ENCODE measurements at places on chromosomes 5 and 9.
A peak's percentile ranks its signal among the peaks of the same experiment; 100 is the strongest.

DNA sequence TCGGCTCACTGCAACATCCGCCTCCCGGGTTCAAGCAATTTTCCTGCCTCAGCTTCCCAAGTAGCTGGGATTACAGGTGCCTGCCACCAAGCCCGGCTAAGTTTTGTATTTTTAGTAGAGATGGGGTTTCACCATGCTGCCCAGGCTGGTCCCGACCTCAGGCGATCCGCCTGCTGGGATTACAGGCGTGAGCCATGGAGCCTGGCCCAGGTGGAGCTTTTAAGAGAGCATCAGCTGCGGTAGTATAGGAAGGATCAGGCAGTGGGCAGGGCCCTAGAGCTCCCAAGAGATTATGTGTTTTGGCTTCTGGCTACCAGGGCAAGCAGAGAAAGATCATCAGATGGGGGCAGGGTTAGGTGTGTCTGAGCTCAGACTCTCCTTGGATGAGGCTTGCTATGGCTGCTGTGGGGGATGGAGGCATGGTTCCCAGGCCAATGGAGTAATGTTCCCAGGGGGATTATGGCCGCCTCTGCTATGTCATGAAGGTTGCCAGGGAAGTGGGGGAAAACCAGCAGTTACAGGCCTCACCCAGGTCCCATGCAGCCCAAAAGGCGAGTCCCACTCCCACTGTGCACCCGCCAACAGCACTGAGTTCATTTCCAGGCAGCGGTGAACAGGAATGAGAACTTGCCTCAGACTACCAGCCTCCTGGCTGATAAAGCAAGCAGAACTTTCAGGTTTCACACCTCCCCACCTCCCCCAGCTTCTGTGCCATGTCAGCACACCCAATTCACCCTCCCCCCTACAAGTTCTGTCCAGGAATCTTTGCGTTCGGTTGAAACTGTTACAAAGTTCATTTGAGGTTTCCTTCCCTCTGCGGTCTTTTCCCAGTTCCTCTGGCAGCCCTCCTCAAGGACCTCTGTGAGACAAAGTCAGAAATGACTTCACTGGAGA lies 507.6 kb downstream of the SPATA31D1 start:
- DNase-seq: no peak

- no peak for DNase-seq
Observed at GRCh38 chr9:8221462-8221861, 421.9 kb upstream of the DMAC1 start.

DNA sequence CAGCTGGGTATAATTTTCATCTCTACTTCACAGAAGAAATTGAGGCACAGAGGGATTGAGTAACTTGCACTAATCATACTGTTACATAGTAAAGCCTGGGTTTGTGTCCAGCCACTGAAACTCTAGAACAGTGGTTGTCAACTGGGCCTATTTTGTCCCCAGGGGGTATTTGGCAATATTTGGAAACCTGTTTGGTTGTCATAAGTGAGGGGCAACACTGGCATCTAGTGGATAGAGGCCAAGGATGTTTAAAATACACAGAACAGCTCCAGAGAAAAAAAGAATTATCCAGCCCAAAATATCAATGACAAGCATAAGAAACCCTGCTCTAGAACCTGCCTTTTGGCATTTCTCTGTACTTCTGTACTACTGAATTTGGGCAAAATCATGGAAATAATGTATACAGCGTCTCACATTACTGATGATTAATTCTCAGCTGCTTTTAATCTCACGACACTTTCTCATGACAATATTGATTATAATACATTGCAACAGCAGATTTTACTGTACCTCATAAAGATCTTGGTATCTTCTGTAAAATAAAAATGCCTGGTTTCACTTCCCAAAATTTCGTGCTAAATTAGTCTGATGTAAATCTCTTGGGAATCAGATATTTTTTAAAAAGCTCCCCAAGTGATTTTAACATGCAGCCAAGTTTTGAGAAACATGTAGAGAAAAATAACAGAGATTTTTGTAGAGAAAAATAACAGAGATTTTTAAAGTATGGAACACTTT lies 112.7 kb downstream of the RORB start:
- DNase-seq: no peak

GRCh38 chr9:1676771-1677170 lies 338.4 kb upstream of the SMARCA2 start:
- DNase-seq: no peak

DNA sequence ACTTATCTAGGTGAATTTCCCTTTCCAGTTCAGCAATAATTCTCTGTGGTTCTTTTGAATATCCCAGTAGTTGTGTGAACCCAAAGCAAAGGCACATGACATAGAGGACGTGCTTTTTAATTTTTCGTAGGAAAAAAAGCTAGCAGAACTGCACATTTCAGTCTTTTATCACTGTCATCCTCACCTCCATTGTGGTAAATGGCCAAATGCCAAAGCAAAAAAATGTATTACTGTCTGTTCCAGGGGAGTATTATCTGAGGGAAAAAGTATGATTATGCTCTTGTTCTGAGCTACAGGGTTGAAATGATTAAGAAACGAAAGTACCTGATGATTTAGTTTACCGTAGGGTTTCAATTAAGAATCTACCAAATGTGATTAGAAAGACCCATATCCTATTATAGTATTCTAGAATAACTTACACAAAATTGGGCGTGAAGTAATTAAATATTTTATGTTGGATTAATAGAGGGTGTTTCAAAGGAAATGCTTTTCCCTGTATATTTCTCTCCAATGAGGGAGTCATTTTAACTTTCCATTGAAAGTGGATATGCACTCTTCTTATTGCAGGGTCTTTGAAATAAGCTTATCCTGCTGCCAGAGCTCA lies 62.7 kb downstream of the CAVIN4 start:
- no peak for DNase-seq

DNA sequence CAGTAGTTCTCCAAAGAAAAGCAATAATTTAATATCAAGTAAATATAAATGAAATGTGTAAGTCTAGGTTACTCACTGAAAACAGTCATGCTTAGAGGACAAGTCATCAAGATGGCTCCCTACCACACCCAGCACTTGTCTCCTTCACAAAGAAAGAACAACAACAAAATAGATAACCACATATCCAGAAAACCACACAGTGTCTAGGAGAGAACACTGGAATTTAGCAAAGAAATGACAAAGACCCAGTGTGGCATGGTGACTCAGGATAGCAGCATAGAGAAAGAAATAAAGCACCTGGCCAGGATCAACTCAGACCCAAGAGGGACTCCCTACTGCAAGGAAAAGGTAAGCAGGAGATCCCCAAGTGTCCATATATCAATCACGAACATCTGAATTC lies 356.2 kb downstream of the TMEM161B start:
- DNase-seq: no peak

- DNase-seq: no peak
Observed at GRCh38 chr9:72721067-72721466, 199.7 kb downstream of the TMC1 start.

GRCh38 chr5:165161204-165161603 lies 1655.8 kb downstream of the MAT2B start:
- no peak for DNase-seq

DNA sequence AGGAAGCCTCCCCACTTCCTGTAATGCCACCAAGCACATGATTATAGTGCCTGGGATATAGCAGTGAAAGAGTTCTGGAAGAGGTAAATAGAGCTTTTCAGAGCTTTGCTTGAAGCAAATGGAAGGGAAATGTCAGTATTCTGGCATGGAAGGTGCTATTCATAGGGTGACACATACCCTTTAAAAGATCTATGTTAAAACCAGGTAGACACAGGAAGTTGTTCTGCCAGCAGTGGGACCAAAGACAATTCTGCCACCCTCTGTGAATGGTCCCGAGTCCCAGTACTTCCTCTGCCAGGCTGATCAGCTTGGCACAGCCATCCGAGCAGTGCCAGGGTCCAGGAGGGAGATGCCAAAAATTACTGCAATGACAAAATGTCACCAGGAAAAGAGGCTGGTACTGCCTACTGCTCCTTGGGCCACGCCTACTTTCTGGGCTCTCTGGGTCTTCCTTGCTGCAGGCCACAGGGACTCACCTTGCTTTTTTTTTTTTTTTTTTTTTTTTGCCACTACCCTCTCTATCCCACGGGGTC lies 26.7 kb downstream of the GARNL3 start:
- DNase-seq: no peak

DNA sequence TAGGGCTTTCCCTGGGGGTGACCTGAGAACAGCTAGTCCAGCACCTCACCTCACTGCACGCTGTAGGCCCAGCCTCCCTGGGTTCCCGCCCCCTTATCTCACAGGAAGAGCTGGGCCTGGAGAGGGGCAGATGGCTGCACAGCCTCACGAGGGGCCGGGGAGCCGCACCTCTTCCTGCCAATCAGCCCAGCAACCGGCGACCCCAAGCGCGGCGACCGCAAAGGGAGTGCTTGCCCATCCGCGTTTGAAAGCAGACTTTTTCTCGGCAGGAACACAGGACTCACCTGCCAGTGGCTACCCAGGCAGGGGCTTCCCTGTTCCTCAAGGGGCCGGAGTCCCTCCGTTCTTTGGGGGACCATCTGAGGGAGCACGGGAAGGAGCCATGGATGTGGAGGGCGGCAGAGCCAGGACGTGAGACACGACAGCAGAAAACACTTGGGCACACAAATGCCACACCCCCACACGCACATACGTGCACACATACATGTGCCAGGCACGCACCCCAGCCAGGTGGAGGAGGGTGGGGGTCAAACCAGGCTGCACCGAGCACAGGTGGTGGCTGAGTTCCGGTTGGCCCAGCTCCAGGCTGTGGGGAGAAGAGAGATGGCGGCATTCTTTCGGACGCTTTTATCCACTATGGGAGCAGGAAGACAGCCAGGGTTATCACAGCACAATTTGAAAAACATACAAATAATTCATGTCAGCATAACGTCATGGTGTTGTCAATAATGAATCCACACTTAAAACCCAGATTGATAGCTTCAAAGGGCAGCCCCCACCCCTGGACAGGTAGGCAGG lies 11.3 kb downstream of the TMEM250 start:
- DNase-seq: peak; percentile 63

DNA sequence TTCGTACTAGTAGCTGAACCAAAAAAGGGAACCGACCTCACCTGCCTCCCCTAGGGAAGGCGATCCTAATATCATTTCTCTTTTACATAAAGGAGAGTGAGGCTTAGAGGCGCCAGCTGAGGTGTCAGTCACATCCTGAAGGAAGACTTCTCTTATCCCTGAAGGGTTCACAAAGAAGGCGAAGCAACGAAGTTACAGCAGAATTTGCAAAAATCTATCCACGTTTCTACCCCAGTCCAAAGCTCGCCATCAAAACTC lies 598 bp upstream of the KIAA1191 start:
- DNase-seq: no peak

- DNase-seq: no peak
Observed at GRCh38 chr5:168801567-168801966, 222.4 kb upstream of the PANK3 start.

- DNase-seq: no peak
Observed at GRCh38 chr5:67085616-67086015, 111.0 kb downstream of the CD180 start.

DNA sequence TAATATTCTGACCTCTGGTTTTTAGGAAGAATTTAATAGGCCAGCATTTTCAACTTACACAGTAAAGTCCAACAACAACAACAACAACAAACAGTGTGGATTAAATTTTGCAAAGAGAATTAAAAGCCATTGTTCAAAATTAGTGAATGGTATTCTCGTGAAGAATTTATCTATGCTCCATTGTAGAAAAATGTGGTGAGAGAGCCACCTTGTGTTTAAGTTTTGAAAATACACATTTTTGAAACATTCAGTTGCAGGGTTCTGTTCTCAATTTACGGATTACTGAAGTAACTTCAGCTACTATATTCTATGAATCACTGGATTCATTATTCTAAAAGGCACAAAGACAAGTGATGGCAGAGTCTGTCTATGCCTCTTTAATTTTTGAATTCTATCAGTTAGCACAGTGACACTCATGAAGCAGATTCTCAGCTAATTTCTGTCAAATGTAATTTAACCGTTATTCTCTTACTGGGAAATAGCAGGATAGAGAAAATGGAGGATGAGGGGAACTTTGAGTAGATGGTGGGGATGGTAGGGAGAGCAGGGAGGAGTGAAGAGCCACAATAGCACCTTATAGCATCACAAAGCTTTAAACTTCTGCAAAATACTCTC lies 11.0 kb downstream of the CCDC152 start:
- DNase-seq: peak; percentile 16

GRCh38 chr5:77867914-77868313 lies 91.8 kb upstream of the TBCA start:
- DNase-seq: no peak

DNA sequence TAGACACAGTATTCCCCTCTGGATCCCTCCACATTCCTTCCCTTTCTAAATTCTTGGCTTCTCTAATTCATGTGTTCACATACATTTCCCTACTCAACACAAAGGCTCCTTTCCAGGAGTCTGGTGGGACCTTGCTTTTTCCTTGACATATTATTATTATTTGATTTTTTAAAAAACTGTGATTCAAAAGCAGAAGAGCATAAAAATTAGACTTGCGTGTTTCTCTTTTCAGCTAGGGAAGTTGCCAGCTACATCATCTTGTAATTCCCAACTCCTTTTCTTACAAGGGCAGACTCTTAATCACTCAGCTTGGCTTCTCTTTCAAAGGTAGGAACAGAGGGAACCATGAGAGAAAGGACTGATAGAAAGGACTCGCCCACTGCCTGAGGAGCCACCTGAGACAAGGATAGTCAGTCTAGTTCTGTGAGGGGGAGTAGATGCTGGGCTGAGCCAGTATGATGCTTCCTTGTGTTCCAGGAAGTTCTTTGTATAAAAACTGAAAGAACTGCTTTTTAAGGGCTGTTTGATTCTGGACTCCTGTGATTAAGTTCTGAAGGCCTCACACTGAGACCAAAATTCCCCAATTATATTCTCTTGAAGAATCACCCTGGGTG lies 51.0 kb upstream of the DPYSL3 start:
- DNase-seq: no peak

DNA sequence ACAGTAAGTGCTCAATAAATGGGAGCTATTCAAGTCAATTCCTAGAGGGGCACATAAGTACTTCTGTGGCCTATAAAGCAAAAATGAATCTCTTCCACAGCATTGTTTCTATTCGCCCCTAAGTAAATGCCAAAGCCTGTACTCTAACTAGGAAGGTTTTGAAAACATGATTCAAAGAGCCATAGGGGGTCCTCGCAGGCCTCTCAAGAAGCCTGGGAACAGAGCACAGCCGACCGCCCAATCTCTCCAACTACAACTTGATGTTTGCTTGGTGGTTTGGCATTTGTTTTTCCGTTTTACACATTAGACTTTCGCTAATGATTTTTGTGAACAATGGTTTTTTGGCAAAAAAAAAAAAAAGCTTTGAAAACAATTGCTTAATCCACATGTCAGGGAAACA lies 19.4 kb downstream of the EFNA5 start:
- no peak for DNase-seq

DNA sequence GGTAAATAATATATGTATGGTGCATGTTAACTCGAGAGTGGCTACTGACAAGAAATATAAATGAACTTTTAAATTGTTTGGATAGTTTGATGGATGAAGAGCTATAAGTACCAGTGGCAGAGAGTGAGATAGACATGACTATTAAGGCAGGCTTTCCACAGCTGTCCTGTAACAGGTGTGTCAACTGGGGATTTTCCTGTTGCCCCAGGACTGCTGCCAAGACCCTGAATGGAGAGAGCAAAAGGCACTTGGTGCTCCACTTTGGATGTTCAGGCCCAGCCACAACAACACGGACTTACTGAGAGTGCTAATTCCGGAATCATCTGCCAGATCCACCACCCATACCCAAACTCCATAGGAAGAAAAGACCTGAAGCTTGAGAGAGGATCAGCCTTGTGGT lies 215.1 kb downstream of the SEC61B start:
- DNase-seq: no peak

Data from CD4-positive, alpha-beta T cell treated with Interleukin-6 at 100 ng/mL for 8 hours (primary cell).